ENCODE measurements at places on chromosomes 4 and X.

- no peak for DNase-seq
Measured at GRCh38 chrX:30637874-30638815, 15.1 kb upstream of the GK start.

DNA sequence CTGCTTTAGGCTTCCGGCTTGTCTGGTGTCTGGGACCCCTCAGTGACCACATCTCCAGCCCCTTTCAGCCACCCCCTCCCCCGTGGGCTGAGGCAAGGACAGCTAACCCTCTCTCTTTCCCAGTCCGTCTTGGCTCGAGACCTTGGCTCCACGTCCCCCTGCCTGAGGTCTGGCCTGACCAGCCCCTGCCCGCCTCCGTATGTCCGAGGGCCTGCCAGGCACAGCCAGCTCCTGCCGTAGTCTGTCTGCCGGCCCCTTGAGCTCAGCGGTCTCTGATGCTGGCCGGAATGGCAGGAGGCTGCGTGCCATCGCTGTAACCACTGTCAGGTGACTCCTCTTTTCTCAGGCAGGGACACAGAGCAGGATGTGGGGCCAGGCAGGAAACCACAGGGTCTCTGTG lies 73.3 kb upstream of the LRPAP1 start:
- DNase-seq = no peak

GRCh38 chrX:22467571-22467970 lies 194.9 kb downstream of the CBLL2 start:
- no peak for DNase-seq

DNA sequence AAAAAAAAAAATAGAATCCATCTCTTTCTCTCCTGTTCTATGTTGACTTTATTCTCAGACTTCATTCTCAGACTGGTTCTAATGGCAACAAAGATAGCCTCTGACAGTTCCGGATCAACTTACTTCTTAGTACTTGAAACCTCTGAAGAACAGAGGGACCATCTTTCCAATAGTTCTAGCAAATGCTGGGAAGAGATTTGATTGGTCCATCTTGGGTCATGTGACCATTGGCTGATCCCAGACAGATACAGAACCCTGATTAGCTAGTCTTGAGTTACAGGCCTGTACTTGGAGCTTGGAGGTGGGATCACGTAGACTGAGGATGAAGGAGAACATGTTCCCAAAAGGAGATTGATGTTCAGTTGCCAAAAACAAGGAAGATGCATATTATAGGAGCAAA lies 66.9 kb upstream of the STIM2 start:
- no peak for DNase-seq

- no peak for DNase-seq
Measured at GRCh38 chrX:151902813-151903591, 9.7 kb upstream of the MAGEA4 start.
